ENCODE measurements at places on chromosomes 1 and 21.

DNA sequence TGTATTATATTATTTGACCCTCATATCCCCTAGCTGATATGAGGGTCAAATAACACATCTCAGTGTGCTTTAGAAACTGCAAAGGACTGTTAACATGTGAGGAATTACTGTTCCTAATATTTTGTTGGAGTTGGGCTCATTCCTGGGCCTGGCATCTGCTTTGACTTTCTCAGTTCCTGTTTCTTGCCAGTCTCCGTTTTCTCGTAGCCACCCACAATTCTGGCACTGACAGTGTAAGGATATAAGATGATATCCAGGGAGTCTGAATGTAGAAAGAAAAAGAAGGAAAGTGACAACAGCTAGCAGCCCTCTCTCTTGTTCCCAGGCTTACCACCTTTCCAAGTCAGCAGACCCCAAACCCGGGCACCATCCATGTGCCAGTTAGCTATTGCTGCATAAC lies 54.4 kb upstream of the SCMH1 start:
- no peak for DNase-seq

- DNase-seq = no peak
These were observed 68.1 kb downstream of the STUM start for GRCh38 chr1:226616636-226617035.

- no peak for DNase-seq
These were observed 90.0 kb upstream of the LYPLAL1 start for GRCh38 chr1:219083631-219084030.

DNA sequence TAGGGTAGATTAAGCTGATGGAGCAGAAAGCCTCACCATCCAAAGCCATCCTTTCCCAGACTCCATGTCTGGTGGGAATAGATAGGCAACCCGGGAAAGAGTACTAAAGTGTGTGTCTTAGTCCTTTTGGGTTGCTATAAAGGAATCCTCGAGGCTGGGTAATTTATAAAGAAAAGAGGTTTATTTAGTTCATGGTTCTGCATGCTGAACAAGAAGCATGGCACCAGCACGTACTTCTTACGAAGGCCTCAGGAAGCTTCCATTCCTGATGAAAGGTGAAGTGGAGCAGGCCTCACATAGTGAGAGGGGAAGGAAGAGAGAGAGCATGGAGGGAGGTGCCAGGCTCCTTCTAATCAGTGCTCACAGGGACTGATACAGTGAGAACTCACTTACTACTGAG lies 6.2 kb upstream of the SLC37A1 start:
- DNase-seq = no peak

GRCh38 chr1:26582836-26583460 lies 53.4 kb downstream of the RPS6KA1 start:
- DNase-seq = peak; percentile 25

DNA sequence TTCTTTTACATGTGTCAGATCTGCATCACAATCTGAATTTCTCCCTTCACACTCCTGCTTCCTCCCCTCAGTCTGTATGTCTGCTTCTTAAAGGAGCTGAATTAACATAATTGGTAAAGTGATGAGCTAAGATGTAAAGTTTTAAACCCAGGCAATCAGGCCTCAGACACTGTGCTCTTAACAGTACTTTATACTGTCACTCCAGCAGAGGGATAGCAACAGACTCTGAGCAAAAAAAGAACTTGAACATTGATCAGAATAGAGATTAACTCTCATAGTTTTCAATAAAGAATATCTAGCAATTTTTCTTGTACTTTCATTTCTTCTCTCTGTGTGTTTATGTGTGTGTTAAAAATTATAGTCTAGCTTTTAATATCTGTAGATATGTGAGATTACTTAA lies 110.3 kb downstream of the DUSP10 start:
- DNase-seq = no peak

GRCh38 chr1:6723621-6724428 lies 22.2 kb upstream of the DNAJC11 start:
- no peak for DNase-seq

DNA sequence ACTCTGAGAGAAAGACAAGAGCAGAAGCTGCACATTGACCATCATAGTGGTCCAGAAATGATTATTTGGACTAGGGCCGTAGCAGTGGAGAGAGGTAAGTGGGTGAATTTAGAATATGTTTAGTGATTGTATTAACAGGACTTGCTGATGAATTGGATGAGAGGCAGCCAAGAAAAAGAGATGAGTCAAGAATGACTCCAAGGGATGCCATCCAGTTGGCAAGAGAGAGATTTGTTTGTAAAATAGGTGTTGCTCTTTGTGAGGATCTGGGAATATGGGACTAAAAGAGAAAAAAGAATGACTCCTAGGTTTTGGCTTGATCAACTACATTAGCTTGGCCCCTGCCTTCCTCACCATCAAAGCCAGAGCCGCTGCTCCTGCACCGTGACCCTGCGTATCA lies 54.2 kb upstream of the ARTN start:
- no peak for DNase-seq

- no peak for DNase-seq
These were observed 25.5 kb downstream of the MAN1C1 start for GRCh38 chr1:25641931-25642573.

- no peak for DNase-seq
These were observed 1.8 kb upstream of the CKS1B start for GRCh38 chr1:154972517-154973343.

GRCh38 chr1:21607549-21608529 lies 61.3 kb downstream of the RAP1GAP start:
- DNase-seq = no peak

- no peak for DNase-seq
These were observed 497.1 kb downstream of the AGBL4 start for GRCh38 chr1:49526672-49527071.

DNA sequence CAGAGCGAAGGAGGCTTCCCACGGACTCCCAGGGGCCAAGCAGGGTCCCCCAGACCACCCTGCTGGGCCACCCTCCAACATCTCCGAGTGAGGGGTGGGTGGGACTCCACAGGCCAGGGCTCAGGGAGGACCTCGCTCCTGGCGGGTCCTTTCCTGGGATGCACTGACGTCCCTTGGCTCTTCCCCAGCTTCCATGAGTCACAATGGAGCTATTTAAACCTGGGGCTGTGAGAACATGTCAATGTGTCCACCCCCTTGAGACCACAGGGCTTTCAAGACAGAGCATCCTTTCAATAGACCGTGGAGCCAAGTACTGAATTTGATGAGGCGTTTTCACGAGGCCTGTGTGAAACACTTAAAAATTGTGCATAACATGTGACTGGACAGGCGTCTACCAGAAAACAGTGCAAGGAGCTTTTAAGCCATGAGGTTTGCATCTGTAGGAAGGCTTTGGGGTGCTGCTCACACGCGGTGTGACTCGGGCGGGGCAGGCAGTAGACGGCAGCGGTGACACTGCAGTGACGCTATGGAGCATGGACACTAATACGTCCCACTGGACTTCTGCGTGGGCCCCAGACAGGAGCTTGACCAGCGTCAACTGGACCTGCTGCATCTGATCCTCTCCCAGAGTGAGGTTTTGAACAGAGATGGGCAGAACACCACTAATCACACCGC lies 24.1 kb upstream of the NPHP4 start:
- DNase-seq = no peak

GRCh38 chr1:214349781-214350180 lies 68.8 kb downstream of the SMYD2 start:
- DNase-seq = no peak
